A673 (cell line): ENCODE measurements at places on chromosomes 4 and X.

GRCh38 chr4:56531823-56532222 lies 26.2 kb downstream of the ARL9 start:
- no peak overlapping the region for H3K4me3 ChIP-seq
- H3K27me3 ChIP-seq: no peaks in the 10 kb centered on the region
- DNase-seq: no peak
- H3K36me3 ChIP-seq: no peaks in the 10 kb centered on the region
- no peaks in the 10 kb centered on the region for H3K4me1 ChIP-seq

DNA sequence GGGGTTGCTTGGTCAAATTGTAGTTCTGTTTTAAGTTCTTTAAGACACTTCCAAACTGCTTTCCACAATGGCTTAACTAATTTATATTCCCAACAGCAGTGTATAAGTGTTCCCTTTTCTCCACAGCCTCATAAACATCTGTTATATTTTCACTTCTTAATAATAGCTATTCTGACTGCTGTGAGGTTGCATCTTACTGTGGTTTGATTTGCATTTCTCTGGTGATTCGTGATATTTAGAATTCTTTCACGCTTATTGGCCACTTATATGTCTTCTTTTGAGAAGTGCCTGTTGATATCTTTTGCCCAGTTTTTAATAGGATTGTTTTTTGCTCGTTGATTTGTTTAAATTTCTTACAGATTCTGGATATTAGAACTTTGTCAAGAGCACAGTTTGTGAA lies 278.6 kb upstream of the ITM2A start:
- H3K27me3 ChIP-seq: no peaks in the 10 kb centered on the region
- no peaks in the 10 kb centered on the region for H3K4me1 ChIP-seq
- no peaks in the 10 kb centered on the region for H3K36me3 ChIP-seq
- H3K27ac ChIP-seq: no peak overlapping the region
- no peak for DNase-seq
- no peak overlapping the region for H3K4me3 ChIP-seq

DNA sequence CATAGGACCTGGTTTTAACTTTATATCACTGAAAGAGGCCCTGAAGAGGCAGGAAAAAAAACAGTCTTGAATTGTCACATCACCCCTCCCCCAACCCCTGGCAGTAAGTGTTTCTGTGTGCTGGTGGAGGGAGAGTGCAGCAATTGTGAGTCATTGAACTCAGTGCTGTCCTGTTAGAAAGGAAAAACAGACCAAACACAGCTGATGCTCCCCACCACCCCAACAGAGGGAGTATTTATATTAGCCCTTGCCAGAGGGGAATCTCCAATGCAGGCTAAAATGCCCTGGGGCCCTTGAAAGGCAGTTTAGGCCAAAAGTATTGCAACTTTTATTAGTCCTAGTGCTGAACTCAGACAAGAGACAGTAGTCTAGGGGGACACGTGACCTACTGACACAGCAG lies 197.8 kb upstream of the AGTR2 start:
- DNase-seq: no peak
- no peaks in the 10 kb centered on the region for H3K36me3 ChIP-seq
- no peaks in the 10 kb centered on the region for H3K4me1 ChIP-seq

GRCh38 chr4:152038238-152038637 lies 277.4 kb upstream of the GATB start:
- DNase-seq: no peak
- no peaks in the 10 kb centered on the region for H3K36me3 ChIP-seq
- H3K27me3 ChIP-seq: no peaks in the 10 kb centered on the region
- no peaks in the 10 kb centered on the region for H3K4me1 ChIP-seq
- H3K27ac ChIP-seq: no peak overlapping the region

DNA sequence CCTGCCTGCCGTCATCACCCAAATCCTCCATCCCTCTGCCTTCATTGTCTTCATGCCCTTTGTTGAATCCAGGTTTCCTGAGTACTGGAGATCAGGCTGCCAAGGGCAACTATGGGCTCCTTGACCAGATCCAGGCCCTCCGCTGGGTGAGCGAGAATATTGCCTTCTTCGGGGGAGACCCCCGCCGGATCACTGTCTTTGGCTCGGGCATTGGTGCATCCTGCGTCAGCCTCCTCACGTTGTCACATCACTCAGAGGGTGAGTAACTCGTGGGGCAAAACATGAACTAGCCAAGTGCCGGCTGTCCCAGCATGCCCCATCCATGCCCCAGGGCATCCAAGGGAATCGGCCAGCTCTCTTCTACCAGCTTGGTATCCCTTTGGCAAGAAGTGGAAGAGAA lies 19.4 kb downstream of the NLGN3 start:
- DNase-seq: no peak
- H3K27me3 ChIP-seq: no peaks in the 10 kb centered on the region
- H3K4me3 ChIP-seq: no peak overlapping the region
- H3K4me1 ChIP-seq: no peaks in the 10 kb centered on the region
- H3K36me3 ChIP-seq: no peaks in the 10 kb centered on the region

DNA sequence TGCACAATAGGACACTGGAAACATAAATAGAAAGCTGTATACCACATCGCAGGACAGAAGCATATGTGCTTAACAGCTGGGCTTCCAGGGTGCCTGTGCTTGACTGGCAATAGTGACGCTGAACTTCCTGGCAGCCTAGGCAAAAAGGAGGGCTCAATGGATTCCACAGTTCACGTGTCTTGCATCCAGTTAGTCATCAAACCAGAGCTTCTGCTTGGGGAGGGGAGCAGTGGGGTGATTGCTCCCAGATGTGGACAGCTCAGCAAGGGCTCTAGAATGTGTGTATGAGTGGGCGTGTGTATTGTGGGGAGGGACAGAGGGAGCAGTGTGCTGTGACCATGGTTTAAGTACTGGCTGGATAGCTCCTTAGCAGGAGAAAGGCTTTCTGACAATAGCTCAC lies 2.3 kb downstream of the PRRG3 start:
- H3K27me3 ChIP-seq: no peaks in the 10 kb centered on the region
- DNase-seq: no peak
- no peak overlapping the region for H3K27ac ChIP-seq
- no peaks in the 10 kb centered on the region for H3K4me1 ChIP-seq
- H3K4me3 ChIP-seq: no peak overlapping the region
- no peaks in the 10 kb centered on the region for H3K36me3 ChIP-seq

GRCh38 chr4:65983061-65983460 lies 312.8 kb upstream of the EPHA5 start:
- H3K4me3 ChIP-seq: no peak overlapping the region
- H3K27me3 ChIP-seq: no peaks in the 10 kb centered on the region
- no peak overlapping the region for H3K27ac ChIP-seq
- no peak for DNase-seq

DNA sequence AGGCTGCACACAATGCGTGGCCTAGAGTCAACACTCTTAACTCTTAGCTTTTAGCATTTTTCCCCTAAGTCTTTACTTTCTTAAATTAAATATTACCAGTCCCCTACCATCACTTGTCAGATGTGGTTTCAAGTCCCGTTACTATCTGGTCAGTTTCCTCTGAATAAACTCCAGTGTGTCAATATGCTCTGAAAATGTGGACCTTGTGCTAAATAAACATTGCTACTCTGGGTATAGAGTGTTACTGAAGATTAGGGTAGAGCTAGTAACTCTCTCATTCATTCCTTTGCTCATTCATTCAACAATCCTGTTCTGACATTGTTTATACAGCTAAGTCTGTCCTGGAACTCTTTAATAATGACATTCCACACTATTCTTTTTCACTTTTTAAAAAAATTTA lies 251.0 kb downstream of the MAPK10 start:
- H3K36me3 ChIP-seq: no peaks in the 10 kb centered on the region
- no peak overlapping the region for H3K27ac ChIP-seq
- DNase-seq: no peak
- H3K27me3 ChIP-seq: no peaks in the 10 kb centered on the region

DNA sequence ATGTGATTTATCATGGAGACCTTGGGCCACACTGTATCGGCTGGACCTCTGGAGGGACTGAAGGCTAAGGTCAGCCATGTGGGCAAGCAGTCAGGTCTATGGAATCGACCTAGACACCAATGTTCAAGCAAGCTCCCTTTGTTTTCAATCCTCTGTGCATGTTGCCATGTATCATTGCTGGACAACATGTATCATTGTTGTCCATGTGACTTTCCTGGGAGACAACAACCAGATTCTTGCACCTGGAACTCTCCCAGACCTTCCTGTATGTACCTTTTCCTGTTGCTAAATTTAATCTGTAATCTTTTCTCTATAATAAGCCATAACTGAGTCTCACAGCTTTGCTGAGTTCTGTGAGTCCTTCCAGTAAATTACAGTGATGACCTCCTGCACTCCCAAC lies 329.4 kb upstream of the BOD1L1 start:
- no peak overlapping the region for H3K27ac ChIP-seq
- DNase-seq: no peak
- H3K27me3 ChIP-seq: no peaks in the 10 kb centered on the region
- H3K4me3 ChIP-seq: no peak overlapping the region
- H3K36me3 ChIP-seq: no peaks in the 10 kb centered on the region
- H3K4me1 ChIP-seq: peaks cover 9% of the 10 kb centered on the region

DNA sequence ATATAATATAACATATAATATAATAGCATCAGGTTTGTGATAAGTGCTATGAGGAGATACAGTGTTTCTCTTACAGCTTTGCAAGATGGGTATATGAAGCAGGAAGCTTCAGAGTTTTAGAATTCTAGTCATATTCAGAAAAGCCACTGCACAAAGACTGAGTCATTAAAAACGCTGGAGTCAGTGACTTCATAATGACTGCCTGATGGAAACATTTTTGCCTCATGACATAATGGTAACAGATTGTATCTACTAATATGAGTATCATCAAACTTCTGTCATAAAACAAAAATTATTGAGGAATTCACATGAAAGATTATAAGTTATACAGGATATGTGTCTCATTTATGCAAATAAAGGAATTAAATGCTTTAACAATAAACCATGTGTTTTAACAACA lies 46.8 kb downstream of the EPHA5 start:
- peak; percentile 58 for DNase-seq
- H3K36me3 ChIP-seq: no peaks in the 10 kb centered on the region
- no peak overlapping the region for H3K27ac ChIP-seq
- H3K27me3 ChIP-seq: no peaks in the 10 kb centered on the region

DNA sequence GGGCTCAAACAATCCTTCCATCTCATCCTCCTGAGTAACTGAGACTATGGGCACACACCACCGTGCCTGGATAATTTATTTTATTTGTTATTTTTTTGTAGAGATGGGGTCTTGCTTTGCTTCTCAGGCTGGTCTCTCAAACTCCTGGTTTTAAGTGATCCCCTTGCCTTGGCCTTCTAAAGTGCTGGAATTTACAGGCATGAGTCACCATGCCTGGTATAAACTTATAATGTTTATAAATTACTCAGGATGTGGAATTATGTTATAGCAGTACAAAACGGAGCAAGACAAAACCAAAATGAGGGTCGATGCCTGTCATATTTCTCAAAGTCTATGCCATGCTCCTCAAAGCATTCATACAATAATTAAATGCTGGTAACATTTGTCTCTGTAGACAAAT lies 29.8 kb upstream of the TEX13C start:
- H3K4me3 ChIP-seq: no peak overlapping the region
- no peaks in the 10 kb centered on the region for H3K27me3 ChIP-seq
- no peak overlapping the region for H3K27ac ChIP-seq
- H3K4me1 ChIP-seq: no peaks in the 10 kb centered on the region

DNA sequence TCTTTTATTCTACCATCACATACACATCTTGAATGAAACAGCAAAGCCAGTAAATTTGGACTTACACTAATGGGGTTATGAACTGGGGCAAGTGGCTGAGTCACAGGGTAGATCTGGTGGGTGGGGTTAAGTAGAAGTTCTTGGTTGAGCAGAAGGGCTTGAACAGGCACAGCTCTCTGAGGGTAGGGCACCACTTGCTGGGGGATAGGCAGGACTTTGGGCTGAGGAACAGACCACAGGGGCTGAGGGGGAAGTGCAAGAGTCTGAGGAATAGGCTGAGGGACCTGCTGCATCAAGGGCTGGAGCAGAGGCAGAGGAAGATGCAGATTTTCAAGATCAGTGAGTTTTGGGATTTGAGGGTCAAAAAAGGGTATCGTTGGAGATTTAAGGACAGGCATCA lies 8.3 kb downstream of the CSN2 start:
- H3K4me1 ChIP-seq: no peaks in the 10 kb centered on the region
- no peak overlapping the region for H3K27ac ChIP-seq
- no peaks in the 10 kb centered on the region for H3K36me3 ChIP-seq
- DNase-seq: no peak

GRCh38 chrX:133365871-133366611 lies 49.2 kb downstream of the GPC4 start:
- H3K36me3 ChIP-seq: no peaks in the 10 kb centered on the region
- no peak overlapping the region for H3K4me3 ChIP-seq
- peaks cover 10% of the 10 kb centered on the region for H3K4me1 ChIP-seq
- H3K27ac ChIP-seq: no peak overlapping the region
- no peak for DNase-seq

- H3K4me3 ChIP-seq: no peak overlapping the region
- DNase-seq: no peak
- no peaks in the 10 kb centered on the region for H3K36me3 ChIP-seq
- no peaks in the 10 kb centered on the region for H3K27me3 ChIP-seq
- no peak overlapping the region for H3K27ac ChIP-seq
Measured at GRCh38 chr4:10671366-10671765, 13.2 kb downstream of the CLNK start.

DNA sequence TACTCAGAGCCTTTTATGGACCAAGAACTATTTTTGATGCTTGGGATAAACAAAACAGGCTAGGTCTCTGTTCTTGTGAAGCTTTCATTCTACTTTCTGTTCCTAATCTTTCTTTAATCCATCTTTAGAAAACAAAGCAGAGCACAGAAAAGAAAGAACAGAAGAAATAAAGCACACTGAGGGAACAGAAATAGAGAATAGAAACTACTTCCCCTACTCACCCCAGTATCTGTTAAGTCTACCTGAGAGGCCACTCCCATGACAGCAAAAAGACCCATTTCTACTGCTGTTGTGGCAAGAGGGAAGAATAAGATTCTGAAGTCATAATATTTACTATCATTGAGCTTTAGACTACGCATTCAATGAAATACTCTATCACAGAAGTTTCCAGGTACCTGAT lies 9.2 kb downstream of the RFC1 start:
- no peak for DNase-seq
- no peak overlapping the region for H3K4me3 ChIP-seq
- H3K27me3 ChIP-seq: no peaks in the 10 kb centered on the region
- no peaks in the 10 kb centered on the region for H3K36me3 ChIP-seq
- H3K4me1 ChIP-seq: peaks cover 29% of the 10 kb centered on the region

- no peak for DNase-seq
- H3K27me3 ChIP-seq: no peaks in the 10 kb centered on the region
- H3K36me3 ChIP-seq: no peaks in the 10 kb centered on the region
- no peaks in the 10 kb centered on the region for H3K4me1 ChIP-seq
Measured at GRCh38 chr4:61293707-61294400, 93.7 kb downstream of the ADGRL3 start.

GRCh38 chr4:151727365-151727764 lies 33.4 kb downstream of the GATB start:
- H3K27ac ChIP-seq: no peak overlapping the region
- H3K4me3 ChIP-seq: no peak overlapping the region
- no peaks in the 10 kb centered on the region for H3K36me3 ChIP-seq
- DNase-seq: no peak
- no peaks in the 10 kb centered on the region for H3K27me3 ChIP-seq
